Thoracic aorta (tissue), 2 donors: ENCODE measurements at places on chromosomes 5 and 9. TPM values are rescaled to one million over a fixed set of nuclear protein-coding genes. Genes with fewer than 3 reads are reported as not detected.

DNA sequence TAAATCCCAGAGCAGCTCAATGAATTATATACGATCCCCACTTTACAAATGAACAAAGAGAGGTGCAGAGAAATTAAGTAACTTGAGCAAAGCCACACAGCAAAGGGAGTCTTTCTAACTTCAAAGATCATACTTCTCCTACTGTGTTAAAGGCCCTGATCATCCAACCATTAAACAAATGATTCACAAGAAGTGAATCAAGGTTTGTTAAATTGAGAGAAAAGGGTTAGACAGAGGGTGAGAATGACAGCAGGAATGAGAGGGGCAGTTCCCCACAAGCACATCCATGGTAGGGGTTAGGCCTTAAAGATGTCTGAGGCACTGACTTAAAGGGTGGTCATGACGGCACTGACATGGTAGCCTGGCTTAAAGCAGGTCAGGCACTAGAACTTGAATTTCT, 10.7 kb downstream of the IDNK start:
- DNase-seq = no peak

DNA sequence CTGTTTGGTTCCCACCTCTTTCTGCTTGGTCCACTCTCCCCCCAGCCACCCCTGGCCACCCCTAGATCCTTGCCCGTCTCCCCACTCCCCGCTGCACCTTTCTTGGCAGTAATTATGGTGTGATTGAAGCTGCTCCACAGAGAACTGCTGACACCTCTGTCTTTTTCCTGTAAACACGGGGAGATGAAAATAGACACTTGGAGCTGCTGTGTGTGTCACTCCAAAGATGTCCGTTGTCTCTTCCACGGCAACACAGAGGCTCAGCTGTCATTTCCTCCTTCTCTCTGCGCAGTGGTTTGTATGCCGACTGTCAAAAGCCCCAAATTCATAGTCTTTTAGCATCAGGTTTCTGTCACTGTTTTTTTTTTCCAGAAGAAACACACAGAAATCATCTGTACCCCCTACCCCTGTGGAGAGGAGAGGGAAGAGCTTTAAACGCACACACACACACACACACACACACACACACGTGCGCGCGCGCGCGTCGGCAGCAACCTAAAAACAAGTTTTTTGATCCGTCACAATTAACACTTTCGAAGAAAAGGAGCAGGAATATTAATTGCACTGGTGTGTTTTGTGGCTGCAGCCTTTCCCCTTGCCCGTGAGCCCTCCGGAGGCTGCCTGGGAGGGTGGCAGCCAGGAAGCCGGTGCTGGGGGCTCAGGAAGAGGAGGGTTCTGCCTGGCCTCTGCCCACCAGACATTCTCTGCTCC, 39.8 kb downstream of the ASS1 start:
- no peak for DNase-seq

DNA sequence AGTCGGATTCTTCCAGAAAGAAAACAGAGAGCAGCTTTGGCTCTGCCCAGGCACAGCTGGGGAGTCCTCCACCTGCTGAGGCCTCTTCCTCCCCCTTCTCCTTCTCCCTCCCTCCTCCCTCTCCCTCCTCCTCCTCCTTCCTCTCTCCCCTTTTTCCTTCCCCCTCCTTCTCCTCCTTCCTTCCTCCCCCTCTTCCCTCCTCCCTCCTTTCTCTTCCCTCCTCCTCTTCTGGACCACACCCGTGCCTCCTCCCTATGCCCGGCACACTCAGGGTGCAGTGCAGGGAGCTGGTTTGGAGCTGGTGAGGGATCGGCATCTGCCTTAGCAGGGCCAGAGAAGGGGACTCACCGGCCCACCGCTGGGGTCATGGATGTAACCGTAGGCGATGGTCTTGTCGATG, 30.2 kb downstream of the DBH start:
- no peak for DNase-seq

KCTD16 gene
- 0.35 TPM for total RNA-seq

DNA sequence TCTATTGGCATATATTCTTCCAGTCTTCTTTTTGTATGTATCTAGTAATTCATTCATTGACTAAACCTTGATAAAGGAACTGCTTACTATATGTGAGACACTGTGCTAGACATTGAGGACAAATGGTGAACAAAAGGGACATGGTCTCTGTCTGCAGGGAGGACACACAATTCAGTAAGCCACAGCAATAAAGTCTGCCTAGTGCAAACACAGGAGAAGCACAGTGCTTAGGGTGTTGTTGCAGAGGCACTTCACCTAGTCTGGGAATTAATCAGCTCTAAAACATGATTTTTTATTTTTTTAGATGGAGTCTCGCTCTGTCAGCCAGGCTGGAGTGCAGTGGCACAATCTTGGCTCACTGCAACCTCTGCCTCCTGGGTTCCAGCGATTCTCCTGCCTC, 6.4 kb upstream of the CCL28 start:
- no peak for DNase-seq
